ENCODE measurements at places on chromosomes 16 and 17.

- DNase-seq = no peak
Measured at GRCh38 chr17:74185571-74186185, 17.8 kb upstream of the RPL38 start.

GRCh38 chr17:81573794-81574642 is 21.9 kb upstream of the FAAP100 start:
- DNase-seq = no peak

DNA sequence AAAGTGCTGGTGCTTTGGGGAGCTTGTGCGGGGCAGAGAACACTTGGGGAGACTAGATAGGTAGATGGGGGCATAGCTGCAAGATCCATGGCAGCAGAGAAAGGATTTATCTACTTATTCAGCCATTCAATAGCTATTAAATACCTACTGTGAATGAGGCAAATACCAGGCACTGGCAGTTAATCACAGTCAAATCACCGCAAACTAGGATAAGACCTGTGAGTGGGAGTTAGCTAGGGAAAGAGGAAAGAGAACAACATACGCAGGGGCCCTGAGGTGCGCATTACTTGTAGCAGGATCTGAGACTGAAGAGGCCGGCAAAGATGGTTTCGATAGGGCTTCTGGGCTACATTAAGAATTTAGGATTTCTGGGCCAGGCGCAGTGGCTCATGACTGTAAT is 3.8 kb upstream of the ALKBH5 start:
- DNase-seq = no peak

- DNase-seq = no peak
Measured at GRCh38 chr17:74437702-74438101, 5.8 kb downstream of the GPRC5C start.

- DNase-seq = no peak
Measured at GRCh38 chr17:44927696-44928095, 12.4 kb upstream of the GFAP start.

GRCh38 chr16:86429663-86430062 is 80.7 kb upstream of the FOXF1 start:
- DNase-seq = no peak

- DNase-seq = no peak
Measured at GRCh38 chr16:70396246-70396904, 42.5 kb downstream of the ST3GAL2 start.

- no peak for DNase-seq
Measured at GRCh38 chr16:87854907-87855683, 14.2 kb downstream of the SLC7A5 start.

GRCh38 chr17:59506894-59507726 is 58.3 kb upstream of the DHX40 start:
- DNase-seq = no peak

DNA sequence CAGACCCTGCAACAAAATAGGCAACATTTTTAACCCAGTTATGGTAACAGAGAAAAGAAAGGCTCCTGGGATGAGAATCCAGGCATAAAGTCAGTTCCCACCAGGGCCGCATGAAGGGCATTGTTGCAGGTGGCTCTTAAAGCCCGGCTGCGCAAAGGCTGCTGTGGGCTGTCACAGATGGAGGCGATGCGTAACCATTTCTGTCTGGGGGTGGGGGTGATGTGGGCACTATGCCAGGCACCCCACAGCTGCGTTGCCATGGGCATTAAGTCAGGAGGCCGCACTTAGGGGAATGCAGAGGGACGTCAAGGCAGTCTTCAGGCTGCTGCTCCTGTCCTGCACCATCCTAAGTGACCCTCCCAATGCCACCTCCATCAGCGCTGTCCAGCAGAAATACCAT is 228.4 kb downstream of the CPPED1 start:
- DNase-seq = no peak

All from amniotic stem cell (primary cell).